ENCODE measurements at places on chromosomes 16 and 17.

DNA sequence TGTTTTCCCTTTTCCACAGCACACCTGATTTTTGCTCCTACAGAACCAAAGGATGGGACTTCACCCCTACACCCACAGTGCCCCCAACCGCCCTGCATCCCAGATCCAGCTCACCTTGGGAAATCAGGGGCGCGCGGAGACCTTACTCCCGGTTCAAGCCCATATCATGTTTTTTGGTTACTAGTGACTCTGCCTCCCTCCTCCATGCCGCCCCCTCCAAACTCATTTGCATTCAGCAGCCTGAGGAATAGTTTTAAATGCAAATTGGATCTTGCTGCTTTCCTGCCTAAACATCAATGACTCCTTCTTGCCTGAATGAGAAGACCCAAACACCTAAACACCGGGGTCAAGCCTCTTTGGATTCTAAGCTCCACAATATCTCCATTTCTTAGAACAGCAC, 331.8 kb downstream of the TMEM114 start:
- no peak for DNase-seq

- no peak for DNase-seq
Measured at GRCh38 chr17:43701318-43701743, 39.6 kb upstream of the MEOX1 start.

- DNase-seq: no peak
Measured at GRCh38 chr17:65936013-65936412, 255.9 kb downstream of the CEP112 start.

DNA sequence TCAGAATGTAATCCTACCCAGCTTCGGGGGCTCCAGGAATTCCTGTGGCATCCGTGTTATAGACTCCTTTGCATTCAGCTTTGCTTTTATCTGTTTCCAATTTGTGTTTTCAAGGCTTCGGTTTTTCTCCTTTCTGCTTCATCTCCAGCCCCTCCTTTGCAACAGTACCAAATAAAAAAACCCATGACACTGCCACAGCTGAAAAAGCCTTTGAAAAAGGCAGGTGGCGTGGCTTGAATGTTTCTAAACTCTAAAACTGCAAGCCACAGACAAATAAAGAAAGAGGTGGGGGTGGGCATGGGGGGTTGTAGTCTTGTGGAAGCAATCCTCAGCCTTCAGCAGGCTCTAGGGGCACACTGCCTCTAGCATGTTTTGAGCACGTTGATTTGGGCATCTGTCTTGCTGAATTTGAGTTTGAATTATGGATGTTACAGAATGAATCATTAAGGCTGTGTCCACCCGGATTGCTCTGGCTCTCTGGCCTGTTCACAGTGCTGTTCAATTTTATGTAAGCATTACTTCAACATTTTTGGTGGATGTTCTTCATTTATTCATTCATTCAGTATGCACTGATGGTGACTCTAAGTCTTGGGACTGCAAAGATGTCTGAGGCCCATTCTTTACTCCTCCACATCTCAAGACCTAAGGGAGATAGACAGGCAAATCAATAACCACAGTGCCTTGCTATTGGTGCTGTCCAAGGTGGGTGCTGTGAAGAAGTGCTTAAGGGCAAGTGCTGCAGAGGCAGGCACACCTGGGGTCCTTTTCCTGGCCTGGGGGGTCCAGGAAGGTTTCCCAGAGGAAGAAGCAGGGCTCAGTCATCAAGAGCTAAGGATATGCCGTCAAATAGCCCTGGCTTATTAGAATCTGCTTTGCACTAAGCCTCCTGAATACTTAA, 77.4 kb downstream of the CDH13 start:
- DNase-seq: no peak

GRCh38 chr17:35780950-35781349, 14.5 kb downstream of the MMP28 start:
- DNase-seq: no peak

DNA sequence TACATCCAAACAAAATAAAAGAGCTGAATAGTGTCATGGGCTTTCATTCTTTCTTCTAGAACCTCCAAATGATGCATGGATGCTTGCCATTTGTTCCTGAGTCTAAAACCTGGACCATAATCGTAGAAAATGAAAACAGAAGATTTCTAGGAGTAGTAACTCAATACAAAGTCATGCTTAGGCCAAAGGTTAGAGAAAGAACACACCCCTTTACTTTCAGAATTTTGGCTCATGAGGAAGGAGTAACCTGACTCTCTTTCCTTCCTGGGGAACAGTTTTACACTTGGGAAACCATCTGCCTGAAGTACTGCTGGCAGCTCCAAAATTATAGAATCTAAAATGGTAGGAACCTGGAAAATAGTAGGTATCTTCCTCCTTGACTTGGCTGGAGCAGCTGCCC, 137.2 kb downstream of the SNX11 start:
- no peak for DNase-seq
